ENCODE measurements at places on chromosomes 2 and 18.

- no peaks in the 10 kb centered on the region for H3K4me1 ChIP-seq
- no peak overlapping the region for H3K4me3 ChIP-seq
- H3K36me3 ChIP-seq = no peaks in the 10 kb centered on the region
- no peak overlapping the region for H3K27ac ChIP-seq
Observed at GRCh38 chr18:72456802-72457201, 87.3 kb downstream of the CBLN2 start.

GRCh38 chr2:118032169-118033013 is 18.5 kb upstream of the CCDC93 start:
- no peak overlapping the region for H3K4me3 ChIP-seq
- H3K27ac ChIP-seq = no peak overlapping the region
- DNase-seq = peak; percentile 56
- H3K27me3 ChIP-seq = no peaks in the 10 kb centered on the region
- H3K4me1 ChIP-seq = no peaks in the 10 kb centered on the region

GRCh38 chr2:160427629-160428404 is 65.8 kb downstream of the RBMS1 start:
- no peak overlapping the region for H3K4me3 ChIP-seq
- H3K36me3 ChIP-seq = no peaks in the 10 kb centered on the region
- H3K27me3 ChIP-seq = no peaks in the 10 kb centered on the region

GRCh38 chr2:46387886-46388515 is 90.8 kb downstream of the EPAS1 start:
- H3K4me3 ChIP-seq = no peak overlapping the region
- no peak for DNase-seq
- no peak overlapping the region for H3K27ac ChIP-seq
- H3K4me1 ChIP-seq = no peaks in the 10 kb centered on the region
- peaks cover 4% of the 10 kb centered on the region for H3K36me3 ChIP-seq

DNA sequence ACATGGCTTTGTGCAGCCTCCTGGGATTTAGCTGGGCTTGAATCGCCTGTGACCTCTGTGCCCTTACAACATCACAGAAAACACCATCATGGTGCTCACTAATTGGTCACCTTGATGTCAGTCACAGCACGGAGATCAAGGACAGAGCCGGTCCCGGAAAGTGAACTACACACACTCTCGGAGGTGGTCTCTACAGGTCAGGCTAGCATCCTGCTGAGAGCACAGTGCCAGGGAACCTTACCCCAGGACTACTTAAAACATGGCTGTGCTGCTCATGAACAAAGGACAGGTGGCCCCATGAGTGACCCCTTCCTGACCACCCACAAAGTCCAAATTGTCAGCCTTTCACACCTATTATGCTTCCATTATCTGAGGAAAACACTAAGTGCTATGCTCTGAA is 1782.1 kb upstream of the CELF4 start:
- no peak overlapping the region for H3K4me3 ChIP-seq
- no peak for DNase-seq
- H3K4me1 ChIP-seq = no peaks in the 10 kb centered on the region
- no peaks in the 10 kb centered on the region for H3K27me3 ChIP-seq
- H3K27ac ChIP-seq = no peak overlapping the region
- H3K36me3 ChIP-seq = no peaks in the 10 kb centered on the region

GRCh38 chr2:79620679-79621078 is 107.8 kb downstream of the CTNNA2 start:
- no peaks in the 10 kb centered on the region for H3K4me1 ChIP-seq
- H3K27ac ChIP-seq = no peak overlapping the region
- H3K4me3 ChIP-seq = no peak overlapping the region
- DNase-seq = no peak
- H3K27me3 ChIP-seq = no peaks in the 10 kb centered on the region
- no peaks in the 10 kb centered on the region for H3K36me3 ChIP-seq

DNA sequence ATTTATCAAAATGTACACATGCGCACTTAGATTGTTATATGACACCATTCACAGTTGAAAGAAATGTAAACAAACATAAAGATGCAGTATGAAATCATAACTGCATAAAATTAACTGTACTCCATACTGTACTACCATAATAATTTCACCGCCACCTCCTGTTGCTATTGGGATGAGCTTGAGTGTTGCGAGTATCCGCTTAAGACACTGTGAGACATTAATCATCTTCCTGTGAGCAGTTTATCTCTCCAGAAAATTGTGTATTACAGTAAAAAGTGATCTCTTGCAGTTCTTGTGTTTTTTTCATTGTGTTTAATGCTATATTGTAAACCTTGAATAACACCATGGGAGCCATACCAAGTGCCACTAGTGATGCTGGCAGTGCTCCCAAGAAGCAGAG is 46.1 kb downstream of the OLA1 start:
- H3K4me1 ChIP-seq = no peaks in the 10 kb centered on the region
- H3K4me3 ChIP-seq = no peak overlapping the region
- H3K36me3 ChIP-seq = no peaks in the 10 kb centered on the region
- no peaks in the 10 kb centered on the region for H3K27me3 ChIP-seq

DNA sequence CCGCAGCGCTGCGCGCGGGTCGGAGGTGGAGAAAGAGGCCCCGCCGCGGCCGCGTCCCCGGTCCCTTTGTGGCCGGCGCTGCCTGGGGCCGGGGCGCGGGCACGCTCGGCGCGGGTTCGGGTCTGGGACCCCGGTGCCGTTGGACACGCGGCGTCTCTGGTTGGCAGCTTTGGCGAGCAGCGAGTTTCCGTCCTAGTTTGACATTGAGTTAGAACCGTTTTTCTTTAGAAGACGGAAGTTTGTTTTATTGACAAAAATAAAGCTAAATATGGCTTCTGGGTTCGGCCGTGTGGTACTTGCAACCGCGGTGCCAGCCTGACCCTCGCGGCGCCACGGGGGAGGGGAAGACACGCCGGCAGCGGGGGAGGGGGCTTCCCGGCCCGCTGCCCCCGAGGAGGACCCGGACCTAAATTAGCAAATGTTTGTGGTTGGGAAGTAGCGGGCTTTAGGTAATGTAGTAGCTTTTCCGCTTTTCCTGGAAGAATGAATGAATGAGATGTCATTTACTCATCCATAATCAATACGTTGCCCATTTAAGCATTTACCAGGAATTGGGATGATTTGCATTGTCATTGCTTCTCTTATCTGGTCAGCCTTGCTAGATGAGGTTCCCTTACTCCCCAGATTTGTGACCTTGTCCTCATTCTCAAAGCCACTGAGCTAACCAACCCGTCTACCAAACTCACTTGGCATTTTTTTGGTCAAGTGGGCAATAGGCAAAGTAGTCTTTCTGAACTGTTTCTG is 530 bp downstream of the GALNT1 start:
- H3K4me3 ChIP-seq = peak overlapping the region; percentile 50
- DNase-seq = peak; percentile 14
- no peaks in the 10 kb centered on the region for H3K27me3 ChIP-seq

- H3K27ac ChIP-seq = no peak overlapping the region
- H3K36me3 ChIP-seq = no peaks in the 10 kb centered on the region
- H3K27me3 ChIP-seq = no peaks in the 10 kb centered on the region
- no peak overlapping the region for H3K4me3 ChIP-seq
- H3K4me1 ChIP-seq = no peaks in the 10 kb centered on the region
- DNase-seq = no peak
Observed at GRCh38 chr2:133773854-133774653, 205.8 kb upstream of the NCKAP5 start.

GRCh38 chr2:126187668-126188067 is 468.3 kb upstream of the GYPC start:
- H3K4me1 ChIP-seq = no peaks in the 10 kb centered on the region
- H3K27me3 ChIP-seq = no peaks in the 10 kb centered on the region
- H3K4me3 ChIP-seq = no peak overlapping the region

DNA sequence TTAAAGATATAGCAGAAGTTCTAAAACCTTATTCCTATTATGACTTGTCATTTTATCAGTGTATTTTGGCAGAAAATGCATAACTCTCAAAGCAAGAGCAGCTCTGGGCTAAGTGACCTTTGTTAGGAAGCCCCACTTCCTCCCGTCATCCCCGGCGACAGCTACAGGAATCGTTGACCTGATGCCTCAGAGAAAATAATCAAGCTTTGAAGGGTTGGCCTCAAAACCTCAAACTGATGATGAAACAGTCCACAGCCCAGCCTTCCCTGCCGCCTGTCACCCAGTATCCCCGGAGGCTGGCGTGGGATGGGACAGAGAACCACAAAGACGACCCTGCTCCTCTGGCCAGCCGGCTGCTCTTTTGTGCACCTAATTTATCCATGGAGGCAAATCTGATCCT is 65.3 kb downstream of the KCNF1 start:
- H3K4me1 ChIP-seq = peaks cover 9% of the 10 kb centered on the region
- no peak overlapping the region for H3K4me3 ChIP-seq
- H3K27ac ChIP-seq = no peak overlapping the region
- H3K27me3 ChIP-seq = no peaks in the 10 kb centered on the region

DNA sequence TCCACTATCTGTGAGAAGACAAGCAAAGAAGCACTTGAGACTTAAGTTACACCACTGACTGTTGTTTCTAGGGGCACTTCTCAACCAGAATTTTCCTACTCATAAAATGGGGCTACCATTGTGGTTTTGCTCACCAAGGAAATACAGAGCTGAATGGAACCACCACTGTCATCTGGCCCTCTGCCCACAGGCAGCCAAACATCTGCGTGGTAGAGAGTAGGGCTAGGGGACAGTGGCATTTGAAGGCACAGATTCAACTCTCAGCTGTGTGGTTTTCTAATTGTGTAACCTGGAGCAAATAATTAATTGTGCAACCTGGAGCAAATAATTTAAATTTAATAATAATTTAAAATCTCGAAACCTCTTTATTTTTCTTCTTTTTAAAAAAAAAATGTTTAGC is 79.6 kb downstream of the PDE11A start:
- H3K4me3 ChIP-seq = no peak overlapping the region
- H3K27me3 ChIP-seq = no peaks in the 10 kb centered on the region
- H3K4me1 ChIP-seq = no peaks in the 10 kb centered on the region
- no peak overlapping the region for H3K27ac ChIP-seq
- no peak for DNase-seq

- no peak overlapping the region for H3K27ac ChIP-seq
- no peaks in the 10 kb centered on the region for H3K36me3 ChIP-seq
- no peaks in the 10 kb centered on the region for H3K27me3 ChIP-seq
- no peak for DNase-seq
Observed at GRCh38 chr2:188928643-188929042, 45.5 kb upstream of the COL3A1 start.

GRCh38 chr2:204449977-204450376 is 95.3 kb upstream of the PARD3B start:
- H3K4me3 ChIP-seq = no peak overlapping the region
- H3K36me3 ChIP-seq = no peaks in the 10 kb centered on the region
- peaks cover 6% of the 10 kb centered on the region for H3K4me1 ChIP-seq
- DNase-seq = no peak

DNA sequence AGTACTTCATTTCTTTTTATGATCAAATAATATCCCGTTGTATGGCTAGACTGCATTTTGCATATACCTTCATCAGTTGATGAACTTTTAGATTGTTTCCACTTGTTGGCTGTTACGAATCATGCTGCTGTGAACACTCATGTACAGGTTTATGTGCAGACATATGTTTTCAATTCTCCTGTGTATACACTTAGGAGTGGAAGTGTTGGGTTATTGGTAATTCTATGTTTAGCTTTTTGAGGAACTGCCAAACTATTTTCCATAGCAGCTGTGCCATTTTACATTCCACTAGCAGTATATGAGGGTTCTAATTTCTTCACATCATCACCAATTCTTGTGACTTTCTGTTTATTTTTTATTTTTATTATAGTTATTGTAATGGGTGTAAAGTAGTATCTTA is 32.1 kb upstream of the LCLAT1 start:
- H3K4me1 ChIP-seq = no peaks in the 10 kb centered on the region
- H3K27me3 ChIP-seq = no peaks in the 10 kb centered on the region
- no peaks in the 10 kb centered on the region for H3K36me3 ChIP-seq
- no peak overlapping the region for H3K4me3 ChIP-seq
- no peak for DNase-seq

GRCh38 chr2:71347517-71347916 is 15.9 kb downstream of the ZNF638 start:
- no peak overlapping the region for H3K4me3 ChIP-seq
- DNase-seq = no peak
- no peaks in the 10 kb centered on the region for H3K27me3 ChIP-seq
- H3K4me1 ChIP-seq = peaks cover 10% of the 10 kb centered on the region

GRCh38 chr18:48557640-48558174 is 18.9 kb downstream of the CTIF start:
- no peaks in the 10 kb centered on the region for H3K36me3 ChIP-seq
- no peak overlapping the region for H3K27ac ChIP-seq
- no peak overlapping the region for H3K4me3 ChIP-seq
- no peaks in the 10 kb centered on the region for H3K4me1 ChIP-seq
- H3K27me3 ChIP-seq = no peaks in the 10 kb centered on the region

DNA sequence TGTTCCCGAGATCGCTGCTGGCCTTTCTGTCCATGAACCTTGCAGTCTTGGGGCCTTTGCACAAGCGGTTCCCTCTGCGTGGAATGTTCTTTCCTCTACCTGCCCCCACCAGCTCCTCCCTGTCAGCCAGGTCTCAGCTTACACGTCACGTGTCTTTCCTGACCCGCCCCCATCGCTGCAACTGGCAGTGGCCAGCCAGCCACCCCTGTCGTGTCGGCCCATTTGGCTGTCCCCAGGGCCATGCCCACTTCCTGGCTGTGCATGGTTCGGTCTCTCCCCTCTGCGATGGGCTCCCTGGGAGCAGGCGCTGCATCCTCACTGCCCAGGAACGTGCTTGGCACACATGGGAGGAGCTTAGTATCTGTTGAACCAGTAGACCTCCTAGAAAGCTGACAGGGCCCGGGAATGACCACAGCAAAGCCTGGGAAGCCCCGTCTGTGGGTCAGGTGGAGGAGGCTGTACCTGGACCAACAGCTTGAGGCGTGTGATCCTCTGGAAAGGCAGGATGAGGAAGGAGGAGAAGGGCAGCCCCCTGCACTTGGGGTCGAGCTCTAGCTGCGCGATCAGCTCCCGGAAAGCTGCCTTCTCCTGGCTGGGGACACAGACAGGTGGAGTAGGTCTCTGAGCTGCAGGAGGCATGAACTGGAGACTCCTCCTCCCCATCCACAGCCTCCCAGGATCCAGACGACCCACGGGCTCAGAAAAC is 21.0 kb downstream of the SNORC start:
- no peaks in the 10 kb centered on the region for H3K36me3 ChIP-seq
- H3K4me1 ChIP-seq = peaks cover 30% of the 10 kb centered on the region
- H3K27me3 ChIP-seq = no peaks in the 10 kb centered on the region
- peak overlapping the region; percentile 13 for H3K27ac ChIP-seq
- no peak overlapping the region for H3K4me3 ChIP-seq

GRCh38 chr2:26243470-26244308 is 743 bp downstream of the HADHA start:
- peak overlapping the region; percentile 97 for H3K27ac ChIP-seq
- peak overlapping the region; percentile 94 for H3K4me3 ChIP-seq
- no peaks in the 10 kb centered on the region for H3K36me3 ChIP-seq

GRCh38 chr18:12922266-12922665 is 25.5 kb upstream of the SEH1L start:
- H3K4me1 ChIP-seq = no peaks in the 10 kb centered on the region
- no peak overlapping the region for H3K4me3 ChIP-seq
- H3K27me3 ChIP-seq = no peaks in the 10 kb centered on the region
- H3K36me3 ChIP-seq = no peaks in the 10 kb centered on the region
- no peak for DNase-seq
- H3K27ac ChIP-seq = no peak overlapping the region

- no peaks in the 10 kb centered on the region for H3K27me3 ChIP-seq
- DNase-seq = no peak
- no peak overlapping the region for H3K4me3 ChIP-seq
- no peaks in the 10 kb centered on the region for H3K36me3 ChIP-seq
Observed at GRCh38 chr18:56470406-56471351, 167.7 kb downstream of the TXNL1 start.

GRCh38 chr2:159211447-159212396 is 74.8 kb downstream of the WDSUB1 start:
- H3K4me1 ChIP-seq = no peaks in the 10 kb centered on the region

Data from body of pancreas (tissue), 4 donors.